ENCODE measurements at places on chromosomes 7 and 10.

GRCh38 chr10:120460186-120460585 lies 3.2 kb downstream of the PLPP4 start:
- no peak for DNase-seq

DNA sequence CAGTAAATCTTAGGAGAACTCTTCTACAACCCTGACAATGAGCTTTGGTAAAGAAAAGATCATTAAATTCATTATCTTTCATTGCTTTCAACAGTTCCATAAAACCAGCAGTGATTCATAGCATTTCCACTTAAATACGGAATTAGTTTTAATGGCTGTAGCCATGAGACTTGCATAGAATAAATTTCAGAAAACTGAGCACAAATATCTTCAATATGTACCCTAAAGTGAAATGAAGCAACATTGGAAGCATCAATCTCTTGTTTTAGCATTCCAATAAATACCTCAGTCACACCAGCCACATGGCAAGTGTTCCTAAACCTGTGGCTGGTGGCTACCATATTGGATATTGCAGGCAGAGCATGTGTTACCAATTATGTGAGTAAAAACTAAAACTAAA lies 3.6 kb upstream of the RARRES2 start:
- no peak for DNase-seq

DNA sequence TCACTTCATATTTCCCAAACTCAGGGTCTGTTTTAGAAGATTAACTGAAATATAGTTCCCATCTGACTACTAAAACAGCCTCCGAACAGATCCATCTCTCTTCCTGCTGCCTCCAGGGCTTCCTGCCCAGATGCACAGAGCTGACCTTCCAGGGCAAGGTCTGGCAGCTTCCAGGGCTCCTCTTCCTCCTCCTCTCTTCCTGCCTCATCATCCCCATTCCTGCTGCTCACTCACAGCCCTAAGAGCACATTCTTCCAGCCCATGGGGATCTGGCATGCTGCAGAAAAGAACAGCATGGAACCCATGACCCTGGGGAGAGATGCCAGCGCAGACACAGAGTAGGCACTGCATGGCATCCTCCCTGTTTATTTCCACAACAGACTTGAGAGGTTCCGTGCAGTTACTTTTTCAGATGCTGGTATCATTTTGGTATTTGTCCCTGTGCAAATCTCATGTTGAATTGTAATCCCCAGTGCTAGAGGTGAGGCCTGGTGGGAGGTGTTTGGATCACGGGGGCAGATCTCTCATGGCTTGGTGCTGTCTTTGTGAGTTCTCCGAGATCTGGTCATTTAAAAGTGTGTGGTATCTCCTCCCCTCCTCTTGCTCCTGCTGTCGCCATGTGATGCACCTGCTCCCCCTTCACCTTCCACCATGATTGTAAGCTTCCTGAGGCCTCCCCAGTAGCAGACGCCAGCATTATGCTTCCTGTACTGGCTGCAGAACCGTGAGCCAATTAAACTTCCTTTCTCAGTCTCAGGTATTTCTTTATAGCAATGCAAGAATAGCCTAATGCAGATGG lies 4.4 kb downstream of the PKD1L1 start:
- no peak for DNase-seq

GRCh38 chr10:46255801-46256747 lies 30.7 kb upstream of the ANTXRL start:
- DNase-seq: peak; percentile 76

DNA sequence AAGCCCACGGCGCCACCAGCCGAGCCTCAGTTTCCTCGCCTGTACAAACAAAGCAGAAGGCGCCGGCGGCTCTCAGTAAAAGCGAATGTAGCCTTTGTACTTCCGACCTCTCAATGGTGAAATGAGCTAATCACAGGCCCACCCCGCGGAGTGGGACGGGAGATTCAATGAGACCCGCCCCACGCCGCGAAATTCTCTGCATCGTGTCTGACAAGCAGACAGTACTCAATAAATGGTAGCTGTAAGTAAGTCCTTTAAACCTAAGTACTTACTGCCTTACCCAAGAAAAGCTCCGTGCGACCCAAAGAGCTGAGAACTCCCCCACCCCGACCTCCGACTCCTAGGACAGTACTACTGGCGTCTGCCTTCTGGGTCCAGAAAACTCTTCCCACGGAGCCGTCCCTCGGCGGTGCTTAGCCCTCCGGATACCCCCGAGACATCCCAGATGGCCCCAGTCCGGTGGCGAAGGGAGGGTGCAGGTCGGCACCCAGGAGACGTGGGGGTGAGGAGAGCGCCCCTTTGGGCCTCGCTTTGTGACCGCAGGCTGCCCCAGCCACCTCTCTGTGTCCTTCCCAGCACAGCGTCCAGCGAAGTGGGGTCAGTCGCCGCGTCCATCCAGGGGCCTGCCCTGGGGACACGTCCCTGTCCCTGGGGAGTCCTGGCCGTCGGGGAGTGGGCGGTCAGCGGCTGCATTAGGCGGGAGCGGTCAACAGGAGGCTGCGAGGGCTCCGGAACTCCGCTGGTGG lies 972 bp upstream of the CXCL12 start:
- no peak for DNase-seq

DNA sequence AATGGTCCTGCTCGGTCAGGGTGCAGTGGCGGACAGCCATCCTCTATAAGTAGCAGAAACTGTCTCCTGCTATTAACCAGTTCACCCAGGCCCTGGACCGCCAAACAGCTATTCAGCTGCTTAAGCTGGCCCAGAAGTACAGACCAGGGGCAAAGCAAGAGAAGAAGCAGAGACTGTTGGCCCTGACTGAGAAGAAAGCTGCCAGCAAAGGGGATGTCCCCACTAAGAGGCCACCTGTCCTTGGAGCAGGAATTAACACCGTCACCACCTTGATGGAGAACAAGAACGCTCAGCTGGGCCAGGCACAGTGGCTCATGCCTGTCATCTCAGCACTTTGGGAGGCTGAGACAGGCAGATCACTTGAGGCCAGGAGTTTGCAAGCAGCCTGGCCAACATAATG lies 5.6 kb upstream of the NSUN5 start:
- DNase-seq: no peak

DNA sequence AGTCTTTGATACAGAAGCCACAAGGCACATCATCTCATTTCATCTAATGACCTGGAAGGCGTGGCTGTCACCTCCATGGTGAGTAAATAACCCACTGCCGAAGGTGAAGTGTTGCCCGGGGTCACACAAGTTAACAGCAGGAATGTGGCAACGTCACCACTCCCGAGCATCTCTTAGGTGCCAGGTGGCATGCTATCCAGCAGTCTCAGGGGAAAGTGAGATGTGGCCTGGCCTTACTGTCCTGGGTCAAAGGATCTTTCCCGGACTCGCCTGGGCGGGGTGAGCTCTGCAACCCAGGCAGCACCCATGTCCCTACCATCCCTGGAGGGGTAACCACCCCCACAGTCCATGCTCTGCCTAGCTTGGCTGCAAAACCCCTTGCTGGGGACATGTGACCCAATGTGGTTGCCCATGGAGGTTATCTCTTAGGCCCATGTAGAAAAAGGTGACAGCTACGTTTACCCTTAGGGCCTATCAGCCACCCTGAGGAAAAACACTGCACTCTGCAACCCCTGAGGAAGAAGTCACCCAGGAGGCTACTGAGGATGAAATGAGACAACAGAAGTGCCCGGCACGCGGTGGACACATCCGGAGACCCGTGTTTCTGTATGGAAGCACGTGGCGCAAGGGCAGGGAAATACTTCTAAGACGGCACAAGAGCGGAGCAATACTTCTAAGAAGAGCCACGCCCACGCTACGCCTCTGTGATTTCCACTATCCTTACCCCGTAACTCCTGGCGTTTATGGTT lies 52.0 kb downstream of the BAIAP2L1 start:
- DNase-seq: no peak

GRCh38 chr7:133253519-133253875 lies 619 bp downstream of the EXOC4 start:
- no peak for DNase-seq

DNA sequence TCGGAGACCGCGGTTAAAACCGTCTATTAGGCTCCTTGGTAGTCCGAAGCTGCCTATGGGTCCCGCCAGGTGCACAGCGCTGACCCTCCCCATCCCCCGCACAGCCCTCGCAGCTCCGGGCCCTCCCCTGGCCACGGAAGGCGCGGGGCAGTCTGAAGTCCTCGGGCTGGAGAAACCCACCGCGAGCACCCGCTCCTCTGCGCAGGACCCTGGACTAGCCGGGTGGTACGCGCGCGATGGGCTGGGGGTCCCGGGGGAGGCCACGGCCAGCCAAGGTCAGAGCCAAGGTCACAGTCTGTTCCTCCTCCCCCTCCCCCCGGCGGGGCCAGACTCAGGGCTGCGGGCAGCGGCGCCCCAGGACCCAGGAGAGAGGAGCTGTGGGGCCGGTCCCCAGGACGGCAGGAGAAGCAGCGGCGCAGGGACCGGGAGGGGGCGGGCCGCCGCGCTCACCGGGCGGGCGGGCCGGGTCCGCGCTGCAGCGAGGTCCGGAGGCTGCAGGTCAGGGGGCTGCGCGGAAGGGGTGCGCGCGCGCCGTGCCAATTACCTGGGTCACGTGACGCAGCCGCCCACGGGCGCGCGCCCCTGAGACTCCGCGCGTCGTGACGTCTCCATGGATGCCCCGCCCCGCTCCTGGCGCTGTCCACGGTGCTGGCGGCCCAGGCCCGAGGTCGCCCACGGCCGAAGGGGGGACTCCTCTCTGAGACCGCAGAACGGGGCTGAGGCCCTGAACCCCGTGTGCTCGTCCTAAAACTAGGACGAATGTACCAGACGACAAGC lies at the start of gene OGDHL:
OGDHL (minus strand) TSS at position 535 of the 777 bp plus-strand sequence. CDS start 3,731 bp downstream, outside the sequence.
- peak; percentile 47 for DNase-seq

- no peak for DNase-seq
These were observed 308.7 kb downstream of the DNAJB6 start for GRCh38 chr7:157645539-157645938.

DNA sequence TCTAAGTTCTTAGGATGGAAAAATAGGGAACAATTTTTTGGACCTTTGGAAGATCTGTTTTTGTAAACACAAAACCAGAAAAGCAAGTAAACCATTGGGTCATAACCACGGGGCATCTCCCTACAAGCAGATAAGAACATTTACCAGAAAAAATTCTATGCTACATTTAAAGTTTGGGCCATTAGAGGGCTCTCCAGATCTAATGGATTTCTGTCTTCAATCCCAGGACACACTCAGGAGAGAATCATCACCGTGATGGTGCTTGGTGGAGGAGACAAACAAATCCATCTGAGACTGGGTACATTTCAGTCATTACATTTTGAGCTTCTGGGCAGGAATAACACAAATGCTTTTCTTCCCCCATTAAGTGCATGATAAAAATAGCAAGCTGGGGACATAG lies 178.4 kb upstream of the TARP start:
- DNase-seq: no peak

- no peak for DNase-seq
These were observed 17.9 kb downstream of the PLPP4 start for GRCh38 chr10:120474956-120475355.

GRCh38 chr7:155610633-155611193 lies 33.7 kb upstream of the RBM33 start:
- no peak for DNase-seq

DNA sequence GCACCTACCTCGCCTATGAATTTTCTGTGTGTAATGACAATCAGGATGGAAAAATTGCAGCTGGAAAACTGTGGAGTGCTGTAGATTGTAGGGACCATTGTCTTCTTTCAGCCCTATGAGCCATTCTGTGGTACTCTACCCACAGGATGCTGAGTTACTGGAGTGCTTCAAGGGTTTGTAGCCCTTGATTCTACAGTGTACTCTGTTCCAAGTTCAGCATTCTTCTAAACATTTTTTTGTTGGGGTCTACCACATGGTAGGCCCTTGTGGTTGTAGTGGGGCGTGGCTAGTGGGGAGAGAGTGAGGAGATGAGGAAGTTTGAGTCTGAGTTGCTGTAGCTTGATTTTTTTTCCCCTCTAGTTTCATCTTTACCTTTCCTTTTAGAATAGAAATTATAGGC lies 33.5 kb downstream of the REEP3 start:
- DNase-seq: no peak

Measured in glutamatergic neuron (in vitro differentiated cells).